ENCODE measurements at places on chromosomes 6 and 20.

GRCh38 chr6:111993342-111993741, 60.6 kb upstream of the CCN6 start:
- no peak for DNase-seq
- H3K27me3 ChIP-seq: peaks cover 27% of the 10 kb centered on the region

- H3K36me3 ChIP-seq: no peaks in the 10 kb centered on the region
- peak overlapping the region; percentile 87 for H3K4me3 ChIP-seq
- no peak for DNase-seq
- peak overlapping the region; percentile 85 for H3K27ac ChIP-seq
- no peaks in the 10 kb centered on the region for H3K27me3 ChIP-seq
Measured at GRCh38 chr20:62364911-62365736, 2.0 kb downstream of the LAMA5 start.

- no peak for DNase-seq
- no peaks in the 10 kb centered on the region for H3K36me3 ChIP-seq
- peaks cover 35% of the 10 kb centered on the region for H3K27me3 ChIP-seq
- no peak overlapping the region for H3K4me3 ChIP-seq
- no peaks in the 10 kb centered on the region for H3K4me1 ChIP-seq
Measured at GRCh38 chr20:58148891-58149290, 79.6 kb downstream of the ANKRD60 start.

- peaks cover 8% of the 10 kb centered on the region for H3K4me1 ChIP-seq
- no peaks in the 10 kb centered on the region for H3K36me3 ChIP-seq
- no peaks in the 10 kb centered on the region for H3K27me3 ChIP-seq
- H3K27ac ChIP-seq: no peak overlapping the region
- DNase-seq: no peak
Measured at GRCh38 chr6:14467591-14467990, 350.0 kb downstream of the CD83 start.
